GM19239 (cell line): ENCODE measurements at places on chromosomes 12 and 14.

GRCh38 chr12:3201339-3202051, 124.3 kb downstream of the TSPAN9 start:
- DNase-seq = no peak

DNA sequence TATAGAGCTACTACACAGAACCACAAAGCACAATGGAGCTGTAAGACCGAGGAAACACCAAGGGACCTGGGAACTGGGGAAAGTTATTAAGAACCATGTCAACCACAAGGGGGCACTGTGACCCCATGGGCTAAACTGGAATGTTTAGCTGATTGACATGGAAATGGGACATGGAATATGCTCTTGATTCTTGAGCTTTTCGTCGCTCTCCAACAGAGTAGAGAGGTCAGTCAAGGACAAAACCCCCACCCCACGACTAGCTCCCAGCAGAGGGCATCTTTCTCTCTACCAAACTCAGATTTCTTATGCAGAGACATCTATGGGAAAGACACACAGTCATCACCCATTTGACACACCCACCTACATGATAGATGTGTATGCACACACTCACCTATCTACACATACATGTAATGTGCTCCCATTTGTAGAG, 10.1 kb downstream of the NDRG2 start:
- peak; percentile 57 for DNase-seq

GRCh38 chr14:63564318-63564717, 21.1 kb upstream of the PPP2R5E start:
- DNase-seq = no peak

GRCh38 chr12:24507827-24508226, 441.1 kb downstream of the BCAT1 start:
- no peak for DNase-seq

GRCh38 chr12:24979329-24979728, 30.4 kb upstream of the BCAT1 start:
- no peak for DNase-seq

DNA sequence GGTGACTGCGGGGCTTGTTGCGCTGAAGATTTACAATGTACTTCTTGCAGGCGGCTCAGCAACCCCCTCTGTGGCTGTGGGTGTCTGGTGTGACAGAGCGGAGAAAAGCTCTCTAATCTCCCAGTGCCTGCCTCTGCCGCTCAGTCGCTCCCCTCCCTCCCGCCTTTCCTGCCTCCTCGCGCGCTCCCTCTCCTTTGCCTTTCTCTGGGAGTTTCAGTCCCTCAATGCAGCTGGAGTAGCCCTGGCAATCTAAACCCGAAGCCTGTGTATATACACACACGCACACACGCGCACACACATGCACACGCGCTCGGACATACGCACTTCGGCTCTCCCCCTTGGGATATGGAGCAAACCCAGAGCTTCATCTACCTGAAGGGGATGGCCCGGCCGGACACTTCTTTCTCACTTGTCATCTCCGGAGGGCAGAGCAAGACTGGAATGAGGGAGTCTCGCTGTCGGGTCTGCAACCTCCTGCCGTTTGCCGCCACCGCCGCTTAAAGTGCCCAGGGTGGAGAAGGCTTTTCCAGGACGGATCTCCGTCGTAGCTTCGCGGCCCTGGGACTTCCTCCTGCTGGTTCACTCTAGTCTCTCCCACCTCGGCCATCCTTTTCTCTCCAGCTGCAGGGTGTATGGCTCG, 599 bp upstream of the TRHDE start:
- DNase-seq = no peak

DNA sequence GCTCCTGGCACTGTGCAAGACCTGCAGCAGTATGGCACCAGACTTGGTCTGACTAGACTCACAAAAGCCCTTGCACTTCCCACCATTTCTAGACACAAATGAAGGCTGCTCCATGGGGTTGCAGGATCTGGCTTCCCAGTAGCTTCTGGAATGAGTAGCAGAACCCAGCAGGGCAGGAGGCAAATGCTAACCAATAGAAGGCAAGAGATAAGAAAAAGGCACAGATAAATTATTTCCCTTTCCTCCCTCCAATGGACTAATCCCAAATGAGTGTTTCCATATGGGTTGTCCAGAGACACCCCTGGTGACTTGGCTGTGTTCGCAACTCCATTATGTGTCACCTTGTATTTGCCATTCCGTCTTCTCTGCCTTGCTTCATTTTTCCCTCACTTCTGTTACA, 49.7 kb downstream of the KIF21A start:
- DNase-seq = no peak
